ENCODE measurements at places on chromosomes 13 and 19.

DNA sequence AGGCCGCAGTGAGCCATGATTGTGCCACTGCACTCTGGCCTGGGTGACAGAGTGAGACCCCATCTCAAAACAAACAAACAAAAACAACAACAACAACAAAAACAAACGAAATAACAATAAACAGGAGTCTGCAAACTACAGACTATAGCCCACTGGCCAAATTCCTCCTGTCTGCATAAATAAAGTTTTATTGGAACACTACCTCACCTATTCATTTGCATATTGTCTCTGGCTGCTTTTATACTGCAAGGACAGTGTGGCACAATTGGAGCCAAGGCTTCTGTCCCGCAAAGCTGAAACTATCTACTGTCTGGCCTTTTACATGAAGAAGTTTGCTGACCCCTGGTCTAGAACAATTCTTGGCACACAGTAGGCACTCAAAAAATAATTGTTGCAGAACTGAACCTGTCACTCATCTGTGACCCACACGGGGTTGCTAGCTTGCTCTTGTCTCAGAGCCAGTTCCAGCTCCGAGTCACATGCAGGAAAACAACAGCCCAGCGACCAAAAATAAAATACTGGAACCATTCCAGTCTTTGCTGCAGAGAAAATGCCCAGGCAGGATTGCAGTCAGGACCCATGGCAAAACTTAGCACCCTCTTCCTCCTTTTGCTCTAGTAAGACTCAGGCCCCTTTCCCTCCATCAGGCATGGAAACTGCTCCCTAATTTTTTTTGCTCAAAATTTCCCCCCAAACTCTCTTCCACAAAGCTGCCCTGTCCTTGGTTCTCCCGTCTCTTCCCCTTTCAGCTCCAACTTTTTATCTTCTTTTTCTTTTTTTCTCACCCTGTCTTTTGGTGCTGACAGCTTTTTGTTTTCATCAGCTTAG lies 4.8 kb upstream of the MYH14 start:
- no peak for DNase-seq

DNA sequence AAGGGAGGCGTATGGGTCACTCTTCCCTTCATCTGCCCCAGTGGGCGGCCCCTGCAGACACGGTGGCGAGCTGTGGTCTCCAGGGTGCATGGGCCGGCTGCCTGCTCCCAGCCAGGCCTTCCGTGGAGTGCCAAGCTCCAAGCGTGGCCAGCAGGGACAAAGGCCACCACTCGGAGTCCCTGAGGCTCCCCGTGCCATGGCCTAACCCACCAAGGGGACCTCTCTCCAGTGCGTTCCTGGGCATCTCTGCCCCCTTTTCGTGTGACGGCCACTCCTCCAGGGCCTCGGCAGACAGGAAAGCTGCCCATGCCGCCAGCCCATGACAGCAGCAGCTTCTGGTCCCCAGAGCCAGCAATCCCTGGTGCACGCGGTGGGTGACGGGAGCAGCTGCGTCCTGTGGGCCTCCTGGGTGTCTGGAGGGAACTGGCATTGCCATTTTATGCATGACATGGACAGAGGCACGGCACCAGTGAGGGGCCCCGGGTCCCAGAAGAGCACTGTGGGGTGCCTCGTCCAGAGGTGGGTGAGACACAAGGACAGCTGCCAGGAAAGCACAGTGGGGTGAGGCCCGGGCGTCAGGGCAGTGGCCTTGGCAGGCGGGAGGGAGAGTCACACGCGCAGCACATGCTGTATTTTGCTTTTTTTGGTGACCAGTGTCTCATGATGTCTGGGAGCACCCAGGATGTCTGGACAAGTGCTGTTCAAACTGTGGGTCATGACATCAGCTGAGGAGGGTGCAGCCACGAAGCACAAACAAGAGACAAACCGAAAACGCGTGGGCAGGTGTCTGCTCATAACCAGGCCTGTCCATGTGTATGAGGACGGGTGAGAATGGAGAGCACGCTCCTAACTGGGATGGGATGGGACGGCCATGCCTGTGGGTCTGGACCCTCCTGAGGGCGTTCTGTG lies 32.3 kb downstream of the CEBPG start:
- no peak for DNase-seq

DNA sequence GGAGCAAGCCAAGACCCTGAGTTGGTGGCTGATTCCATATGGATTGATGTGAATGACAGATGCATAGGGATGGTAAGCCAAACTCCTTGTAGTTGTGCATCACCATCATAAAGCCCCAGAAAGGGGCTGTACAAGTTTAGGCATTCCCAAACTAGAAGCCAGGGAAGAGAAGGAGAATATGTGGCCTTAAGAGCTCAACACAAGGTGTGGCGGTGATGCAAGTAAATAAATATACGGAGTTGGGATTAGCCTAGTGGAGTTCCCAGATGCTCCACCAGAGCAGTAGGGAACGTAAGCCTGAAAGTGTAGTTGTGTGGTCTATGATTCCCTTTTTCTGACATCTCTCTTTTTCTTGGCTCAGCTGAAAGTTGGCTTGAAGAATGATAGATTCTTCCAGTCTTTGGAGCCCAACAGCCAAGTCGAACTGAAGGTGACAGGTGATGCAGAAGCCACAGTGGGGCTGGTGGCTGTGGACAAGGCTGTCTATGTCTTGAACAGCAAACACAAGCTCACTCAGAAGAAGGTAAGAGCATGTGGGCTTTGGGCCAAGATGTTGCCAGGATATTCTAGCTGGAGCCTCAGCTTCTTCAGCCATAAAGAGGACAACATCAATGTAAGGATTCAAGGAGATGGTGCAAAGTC lies 30.1 kb downstream of the RDH8 start:
- no peak for DNase-seq

DNA sequence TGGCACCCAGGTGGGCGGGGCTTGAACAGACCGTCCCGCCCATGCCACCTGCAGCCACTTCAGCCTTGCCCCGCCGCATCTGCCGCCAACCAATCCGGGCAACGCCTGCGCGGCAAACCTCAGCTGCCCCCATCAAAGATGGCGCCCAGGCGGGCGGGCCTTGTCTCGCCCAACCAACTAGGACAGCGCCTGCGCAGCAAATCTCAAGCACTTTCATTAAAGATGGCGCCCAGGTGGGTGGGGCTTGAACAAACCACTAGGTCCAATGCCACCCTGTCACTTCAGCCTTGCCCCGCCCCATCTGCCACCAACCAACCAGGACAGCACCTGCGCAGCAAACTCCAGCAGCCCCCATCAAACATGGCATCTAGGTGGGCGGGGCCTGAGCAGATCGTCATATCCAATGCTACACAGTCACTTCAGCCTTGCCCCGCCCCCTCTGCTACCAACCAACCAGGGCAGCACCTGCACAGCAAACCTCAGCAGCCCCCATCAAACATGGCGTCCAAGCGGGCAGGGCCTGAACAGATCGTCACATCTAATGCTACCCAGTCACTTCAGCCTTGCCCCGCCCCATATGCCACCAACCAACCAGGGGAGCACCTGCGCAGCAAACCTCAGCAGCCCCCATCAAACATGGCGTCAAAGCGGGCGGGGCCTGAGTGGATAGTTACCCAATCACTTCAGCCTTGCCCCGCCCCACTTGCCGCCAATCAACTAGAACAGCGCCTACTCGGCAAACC lies 1.4 kb downstream of the PEG3 start:
- peak; percentile 100 for DNase-seq

- no peak for DNase-seq
Measured at GRCh38 chr13:23985060-23985459, 87.8 kb upstream of the C1QTNF9B start.

- DNase-seq = no peak
Measured at GRCh38 chr19:1141944-1142343, 32.1 kb downstream of the SBNO2 start.

Measured in NCI-H2227 treated with DMSO at 0.1 percent for 48 hours (cell line).